Nephron progenitor cell (in vitro differentiated cells): ENCODE measurements at places on chromosomes 4 and X.

GRCh38 chr4:123206016-123206415, 190.6 kb upstream of the SPRY1 start:
- no peak for DNase-seq

- DNase-seq: no peak
These were observed 16.1 kb upstream of the KLHL2 start for GRCh38 chr4:165191348-165191656.

GRCh38 chr4:176533159-176533558, 213.4 kb downstream of the SPCS3 start:
- no peak for DNase-seq

GRCh38 chr4:22201256-22201655, 252.7 kb upstream of the KCNIP4 start:
- no peak for DNase-seq

DNA sequence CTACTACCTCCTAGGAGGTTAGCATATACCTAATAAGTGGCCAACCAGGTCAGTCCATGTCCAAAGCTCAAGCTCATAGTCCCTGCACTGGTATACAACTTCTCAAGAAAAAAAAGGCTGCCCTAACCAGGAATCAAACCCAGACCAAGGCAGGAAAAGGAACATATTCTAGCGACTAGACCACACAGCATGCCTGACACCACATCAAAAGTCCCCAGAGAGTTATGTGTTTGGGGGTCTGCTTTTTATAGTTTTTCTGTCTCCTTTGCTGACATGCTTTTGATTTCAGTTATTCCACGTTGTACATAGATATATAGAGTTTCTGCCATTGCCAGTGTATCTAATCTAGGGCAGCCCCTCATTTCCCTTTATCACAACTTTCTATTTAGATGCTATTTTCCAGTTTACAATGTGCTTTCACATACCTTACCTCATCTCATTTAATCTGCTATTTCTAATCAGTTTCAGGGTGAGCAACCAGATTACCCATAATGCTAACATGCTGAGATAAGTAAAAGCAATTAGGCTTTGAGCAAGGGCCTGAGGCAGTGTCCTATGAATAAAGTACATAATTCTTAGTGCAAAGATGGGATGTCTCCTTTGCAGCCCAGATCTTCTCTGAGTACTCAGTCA, 17.8 kb downstream of the ARHGEF6 start:
- DNase-seq: no peak

DNA sequence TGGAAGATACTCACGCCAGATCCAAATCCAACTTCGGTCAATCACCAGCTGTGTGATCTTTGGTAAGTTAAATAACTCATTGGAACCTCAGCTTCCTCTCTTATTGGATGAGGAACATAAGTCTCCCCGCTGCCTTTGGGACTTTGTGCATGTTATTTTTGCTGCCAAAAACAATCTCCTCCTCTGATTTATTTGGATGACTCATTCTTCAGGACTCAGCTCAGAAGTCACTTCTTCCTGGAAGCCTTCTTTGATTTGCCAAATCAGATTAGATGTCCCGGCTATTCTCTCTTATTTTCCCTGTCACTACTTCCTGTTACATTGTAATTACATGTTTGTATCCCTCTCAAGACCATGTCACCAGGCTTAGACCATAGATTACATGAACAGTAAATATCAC, 138.0 kb upstream of the BOD1L1 start:
- DNase-seq: no peak

DNA sequence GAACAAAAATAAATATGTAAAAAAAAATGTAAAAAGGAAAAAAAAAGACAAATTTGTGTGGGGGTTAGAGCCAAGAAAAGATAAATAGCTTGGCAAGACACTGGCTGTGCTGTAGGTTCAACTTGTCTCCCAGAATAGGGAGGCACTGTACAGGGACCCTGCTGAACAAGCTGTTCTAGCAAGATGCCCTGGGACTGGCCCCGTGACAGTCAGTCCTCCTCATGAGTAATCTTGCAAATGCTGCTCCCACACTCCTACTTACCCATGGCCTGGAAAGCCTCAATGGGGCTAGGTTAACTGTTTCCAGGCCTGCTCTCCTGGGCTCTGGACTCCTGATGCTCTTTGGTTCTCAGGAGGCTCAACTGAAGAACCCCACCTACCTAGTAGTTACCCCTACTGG, 106.8 kb downstream of the ATG4A start:
- no peak for DNase-seq

- DNase-seq: no peak
These were observed 9.8 kb upstream of the PDE5A start for GRCh38 chr4:119638359-119638758.

DNA sequence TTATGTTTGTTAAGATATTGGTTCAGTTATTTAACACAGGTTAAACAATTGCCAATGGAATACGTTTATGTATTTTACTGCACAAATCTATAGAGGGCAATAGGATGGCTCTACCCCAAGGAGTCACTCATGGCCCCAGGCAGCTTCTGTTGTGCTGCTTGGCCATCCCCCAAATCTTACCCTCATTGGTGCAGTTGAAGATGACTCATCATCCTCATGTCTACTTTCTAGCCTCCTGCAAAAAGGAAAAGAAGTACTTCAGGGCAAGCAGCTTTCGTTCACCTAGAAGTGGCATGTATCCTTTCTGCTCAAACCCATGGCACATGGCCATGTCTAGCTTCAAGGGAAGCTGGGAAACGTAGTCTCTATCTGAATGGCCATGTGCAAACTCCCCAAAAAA, 14.2 kb downstream of the PHOX2B start:
- no peak for DNase-seq
